ENCODE measurements at places on chromosomes 2 and 18. TPM values are rescaled to one million over a fixed set of nuclear protein-coding genes. Genes with fewer than 3 reads are reported as not detected.

DNA sequence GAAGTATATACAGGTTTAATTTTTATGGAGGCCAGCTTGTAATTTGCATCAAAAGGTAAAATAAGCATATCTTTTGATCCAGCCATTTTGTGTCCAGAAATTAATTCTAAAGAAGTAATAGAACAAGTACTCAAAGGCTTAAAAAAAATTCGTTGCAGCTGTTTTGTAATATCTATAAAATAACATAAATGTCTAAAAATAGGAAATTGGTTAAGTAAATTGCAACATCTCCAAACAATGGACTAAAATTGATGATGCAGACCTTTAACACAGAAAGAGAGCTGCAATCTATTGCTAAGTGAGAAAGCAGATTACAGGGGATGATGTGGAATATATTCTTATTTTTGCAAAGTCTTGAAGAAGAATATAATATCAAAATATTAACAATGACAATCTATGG lies 19.4 kb downstream of the AAK1 start:
- DNase-seq = no peak

GRCh38 chr2:167748536-167748935 lies 498.9 kb downstream of the STK39 start:
- no peak for DNase-seq

GRCh38 chr2:122063716-122064115 lies 308.3 kb downstream of the TSN start:
- DNase-seq = no peak

FHOD3 gene
- 350 TPM for total RNA-seq

Measured in Right ventricle myocardium inferior (tissue), 1 donor.